Activated naive CD8-positive, alpha-beta T cell treated with anti-CD3 and anti-CD28 coated beads, Interleukin-2, amount 50 U/mL, for 24 hours (primary cell): ENCODE measurements at places on chromosomes 13 and 19.

GRCh38 chr19:359653-359925 lies 15.0 kb upstream of the MIER2 start:
- peaks cover 4% of the 10 kb centered on the region for H3K27me3 ChIP-seq
- no peak overlapping the region for H3K4me3 ChIP-seq
- no peak overlapping the region for H3K27ac ChIP-seq
- DNase-seq, result no peak

- no peak overlapping the region for H3K4me3 ChIP-seq
- H3K27me3 ChIP-seq, result no peaks in the 10 kb centered on the region
- DNase-seq, result no peak
- H3K4me1 ChIP-seq, result no peaks in the 10 kb centered on the region
- no peak overlapping the region for H3K27ac ChIP-seq
Observed at GRCh38 chr13:20395061-20395916, 130.4 kb downstream of the CRYL1 start.

DNA sequence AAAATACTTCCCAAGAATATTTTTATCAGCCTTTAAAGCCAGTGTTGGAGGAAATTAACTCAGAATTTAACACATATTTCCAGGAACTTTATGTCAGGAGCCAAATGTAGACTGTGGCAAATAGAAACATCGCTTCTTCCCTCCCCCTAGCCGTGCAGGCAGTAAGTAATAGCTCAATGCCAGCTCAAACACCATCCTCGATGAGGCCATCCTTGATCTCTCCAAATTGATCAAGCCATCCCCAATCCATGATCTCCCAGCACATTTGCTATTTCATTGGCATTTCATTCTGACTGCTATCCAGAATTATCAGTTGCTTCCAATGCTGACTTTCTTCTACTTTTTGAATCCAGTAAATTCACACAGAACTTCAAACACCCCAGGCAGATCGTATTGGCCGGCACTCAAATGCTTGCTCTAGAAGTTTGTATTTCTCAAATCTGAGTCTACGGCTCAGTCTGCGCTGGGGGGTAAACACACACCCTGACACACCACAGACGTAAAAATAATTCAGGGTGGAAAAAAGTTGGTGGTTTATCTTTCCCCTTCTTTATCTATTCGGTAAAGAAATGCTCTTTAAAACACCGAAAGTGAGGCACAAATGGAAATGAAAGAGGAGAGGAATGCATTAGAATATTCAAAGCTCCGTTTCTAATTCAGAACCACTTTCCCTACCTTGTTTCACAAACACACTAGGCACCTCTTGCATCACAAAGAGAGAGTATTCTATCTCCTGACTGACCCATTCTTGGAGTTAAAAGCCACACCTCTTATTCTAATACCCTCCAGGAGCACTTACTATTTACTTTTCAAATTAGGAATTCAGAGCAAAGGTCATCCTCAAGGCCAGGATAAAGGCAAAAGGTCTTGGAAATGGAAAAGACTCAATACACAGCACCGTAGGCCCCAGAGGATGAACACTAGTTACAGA lies 991 bp downstream of the OBI1 start:
- no peaks in the 10 kb centered on the region for H3K27me3 ChIP-seq
- H3K4me1 ChIP-seq, result peaks cover 41% of the 10 kb centered on the region
- DNase-seq, result no peak
- peaks cover 15% of the 10 kb centered on the region for H3K36me3 ChIP-seq
- H3K27ac ChIP-seq, result peak overlapping the region; percentile 99

DNA sequence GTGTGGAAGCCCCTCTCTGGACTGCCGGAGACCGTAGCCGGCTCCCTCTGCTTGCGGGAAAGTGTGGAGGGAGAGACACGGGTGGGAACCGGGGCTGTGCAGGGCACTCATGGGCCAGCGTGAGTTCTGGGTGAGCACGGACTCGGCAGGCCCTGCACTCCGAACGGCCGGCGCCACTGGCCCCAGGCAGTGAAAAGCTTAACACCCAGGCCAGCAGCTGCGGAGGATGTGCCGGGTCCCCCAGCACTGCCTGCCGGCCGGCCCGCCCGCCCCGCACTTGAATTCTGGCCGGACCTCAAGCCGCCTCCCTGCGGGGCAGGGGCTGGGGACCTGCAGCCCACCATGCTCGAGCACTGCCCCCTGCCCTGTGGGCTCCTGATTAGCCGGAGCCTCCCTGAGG lies 147.0 kb downstream of the FGF9 start:
- no peak overlapping the region for H3K4me3 ChIP-seq
- H3K36me3 ChIP-seq, result no peaks in the 10 kb centered on the region
- no peak overlapping the region for H3K27ac ChIP-seq
- no peaks in the 10 kb centered on the region for H3K4me1 ChIP-seq
- DNase-seq, result no peak

DNA sequence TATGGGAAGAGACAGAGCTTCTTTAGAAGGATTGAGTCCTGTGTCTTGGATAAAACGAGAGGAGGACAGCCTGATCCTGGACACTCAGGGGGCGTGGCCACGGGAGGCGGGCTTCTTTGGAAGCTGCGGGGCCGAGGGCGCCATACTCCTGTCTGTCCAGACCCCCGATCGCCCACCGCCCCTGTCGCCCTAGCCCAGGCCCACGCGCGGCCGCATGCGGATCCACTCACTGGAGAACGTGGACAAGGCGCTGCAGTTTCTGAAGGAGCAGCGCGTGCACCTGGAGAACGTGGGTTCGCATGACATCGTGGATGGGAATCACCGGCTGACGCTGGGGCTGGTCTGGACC lies 23.1 kb downstream of the SPTBN4 start:
- H3K36me3 ChIP-seq, result no peaks in the 10 kb centered on the region
- no peak overlapping the region for H3K27ac ChIP-seq
- no peak for DNase-seq
- H3K27me3 ChIP-seq, result peaks cover 23% of the 10 kb centered on the region
- H3K4me1 ChIP-seq, result peaks cover 6% of the 10 kb centered on the region

GRCh38 chr19:50705422-50706019 lies 14.1 kb downstream of the SHANK1 start:
- no peaks in the 10 kb centered on the region for H3K36me3 ChIP-seq
- peak; percentile 44 for DNase-seq
- no peak overlapping the region for H3K27ac ChIP-seq
- no peak overlapping the region for H3K4me3 ChIP-seq
- H3K4me1 ChIP-seq, result peaks cover 2% of the 10 kb centered on the region

- no peak for DNase-seq
- peaks cover 65% of the 10 kb centered on the region for H3K27me3 ChIP-seq
- H3K36me3 ChIP-seq, result peaks cover 1% of the 10 kb centered on the region
- H3K27ac ChIP-seq, result peak within 1 kb of the TSS; percentile 59
- peaks cover 35% of the 10 kb centered on the region for H3K4me1 ChIP-seq
Observed at GRCh38 chr19:10010247-10010691, at the start of gene COL5A3. COL5A3 (minus strand) TSS chr19:10010504; CDS start chr19:10010385, 119 bp downstream.

GRCh38 chr13:47184321-47184720 lies 287.5 kb upstream of the HTR2A start:
- no peak overlapping the region for H3K27ac ChIP-seq
- no peak for DNase-seq
- H3K4me3 ChIP-seq, result no peak overlapping the region
- H3K27me3 ChIP-seq, result no peaks in the 10 kb centered on the region
- H3K36me3 ChIP-seq, result no peaks in the 10 kb centered on the region
- no peaks in the 10 kb centered on the region for H3K4me1 ChIP-seq

- H3K27me3 ChIP-seq, result no peaks in the 10 kb centered on the region
- peak overlapping the region; percentile 60 for H3K27ac ChIP-seq
- H3K36me3 ChIP-seq, result peaks cover 28% of the 10 kb centered on the region
- no peak overlapping the region for H3K4me3 ChIP-seq
- peaks cover 40% of the 10 kb centered on the region for H3K4me1 ChIP-seq
- DNase-seq, result peak; percentile 17
Observed at GRCh38 chr13:24168392-24168750, 7.9 kb downstream of the SPATA13 start.

DNA sequence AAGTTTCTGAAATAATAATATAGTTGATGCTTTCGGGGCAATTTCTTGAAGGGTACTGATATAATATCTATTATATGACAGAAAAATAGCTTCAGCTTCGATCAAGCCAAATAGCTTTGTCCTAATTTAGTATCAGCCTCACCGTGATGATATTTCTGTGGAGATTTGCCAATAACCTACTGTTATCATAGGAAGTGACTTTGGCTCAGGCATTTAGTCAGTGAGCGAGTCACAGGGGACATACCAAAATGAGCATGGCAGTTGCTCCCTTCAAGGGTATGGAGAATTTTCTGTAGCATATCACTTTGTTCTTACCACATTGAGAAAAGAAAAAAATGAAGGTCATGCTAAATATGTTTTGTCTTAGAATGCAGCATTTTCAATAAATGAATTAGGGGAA lies 767.6 kb upstream of the SLITRK1 start:
- H3K27me3 ChIP-seq, result no peaks in the 10 kb centered on the region
- H3K4me3 ChIP-seq, result no peak overlapping the region
- no peaks in the 10 kb centered on the region for H3K36me3 ChIP-seq
- H3K27ac ChIP-seq, result no peak overlapping the region
- no peaks in the 10 kb centered on the region for H3K4me1 ChIP-seq
- no peak for DNase-seq

- no peaks in the 10 kb centered on the region for H3K27me3 ChIP-seq
- peaks cover 10% of the 10 kb centered on the region for H3K36me3 ChIP-seq
- H3K4me1 ChIP-seq, result no peaks in the 10 kb centered on the region
- DNase-seq, result no peak
Observed at GRCh38 chr19:6227936-6228325, 51.8 kb downstream of the MLLT1 start.

GRCh38 chr13:113851480-113851803 lies 12.4 kb downstream of the GAS6 start:
- no peak overlapping the region for H3K27ac ChIP-seq
- no peak for DNase-seq
- peaks cover 15% of the 10 kb centered on the region for H3K4me1 ChIP-seq
- no peak overlapping the region for H3K4me3 ChIP-seq

DNA sequence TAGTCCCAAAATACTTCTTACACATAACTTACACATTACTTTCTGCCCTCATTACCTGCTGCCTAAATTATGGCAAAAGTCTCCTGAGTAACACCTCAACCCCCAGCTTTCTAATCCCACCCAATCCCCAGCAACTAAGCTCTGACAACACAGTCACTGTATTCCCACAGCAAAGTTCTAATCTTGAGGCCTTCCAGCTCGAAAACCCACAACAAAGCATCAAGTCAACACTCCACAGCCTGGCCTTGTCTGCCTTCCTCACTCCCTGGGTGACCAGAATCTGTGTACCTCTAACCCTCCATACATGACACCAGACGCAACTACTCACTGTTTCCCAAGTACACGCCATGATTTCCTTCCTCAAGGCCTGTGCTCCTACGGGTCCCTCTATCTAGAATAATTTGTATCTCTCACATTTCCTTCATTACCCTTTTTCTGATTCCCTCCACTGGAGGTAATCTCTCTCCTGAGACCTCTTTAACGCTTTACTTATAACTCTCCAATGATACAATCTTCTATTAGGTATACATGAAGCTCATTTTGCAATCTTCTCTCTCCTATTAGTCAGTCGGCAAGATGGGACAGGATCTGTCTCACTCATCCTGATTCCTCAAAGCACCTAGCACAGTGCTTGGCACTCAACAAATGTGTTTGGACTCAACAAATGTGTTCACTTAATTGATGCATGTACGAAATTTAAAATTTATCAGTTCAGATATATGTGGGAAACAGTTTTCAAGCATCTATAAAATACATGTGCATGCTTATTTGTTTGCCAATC lies 87.6 kb upstream of the DOCK9 start:
- no peak overlapping the region for H3K4me3 ChIP-seq
- H3K36me3 ChIP-seq, result peaks cover 9% of the 10 kb centered on the region
- H3K27me3 ChIP-seq, result no peaks in the 10 kb centered on the region
- no peak for DNase-seq

DNA sequence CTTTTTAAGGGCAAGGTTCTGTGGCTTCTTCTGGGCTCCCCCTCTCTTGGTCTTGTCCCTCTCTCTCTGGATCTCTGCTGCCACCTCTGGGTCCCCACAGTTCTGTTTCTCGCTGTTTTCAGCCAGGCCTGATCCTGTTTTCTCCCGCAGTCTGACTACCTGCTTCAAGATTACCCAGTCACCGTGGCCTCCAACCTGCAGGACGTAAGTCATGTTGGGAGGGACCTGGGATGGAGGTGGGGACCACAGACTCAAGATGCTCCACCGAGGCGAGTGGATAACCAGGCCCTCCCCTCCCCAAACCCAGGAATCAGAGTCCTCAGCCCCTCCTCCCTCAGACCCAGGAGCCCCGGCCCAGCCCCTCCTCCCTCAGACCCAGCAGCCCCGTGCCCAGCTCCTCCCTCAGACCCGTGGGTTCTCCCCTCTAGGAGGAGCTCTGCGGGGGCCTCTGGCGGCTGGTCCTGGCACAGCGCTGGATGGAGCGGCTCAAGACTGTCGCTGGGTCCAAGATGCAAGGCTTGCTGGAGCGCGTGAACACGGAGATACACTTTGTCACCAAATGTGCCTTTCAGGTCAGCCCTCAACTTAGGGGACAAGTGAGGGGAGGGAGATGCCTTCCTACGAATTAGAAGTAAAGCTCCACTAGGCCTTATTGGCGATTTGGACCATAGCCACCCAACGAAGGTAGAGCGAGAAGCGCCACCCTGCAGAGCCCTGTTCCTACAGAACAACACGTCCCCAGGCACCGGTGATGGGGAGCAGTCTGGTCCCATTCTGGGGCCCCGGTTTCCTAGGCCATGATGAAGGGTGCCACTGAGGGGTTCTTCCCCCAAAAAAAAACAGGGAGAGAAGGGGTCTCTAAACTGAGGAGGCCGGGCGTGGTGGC lies 2.2 kb downstream of the FLT3LG start:
- peaks cover 4% of the 10 kb centered on the region for H3K36me3 ChIP-seq
- peak overlapping the region; percentile 88 for H3K27ac ChIP-seq
- peak; percentile 85 for DNase-seq
- H3K27me3 ChIP-seq, result no peaks in the 10 kb centered on the region
- H3K4me1 ChIP-seq, result peaks cover 43% of the 10 kb centered on the region

- H3K4me3 ChIP-seq, result no peak overlapping the region
- H3K36me3 ChIP-seq, result no peaks in the 10 kb centered on the region
- H3K27ac ChIP-seq, result no peak overlapping the region
Observed at GRCh38 chr13:89943139-89943538, 1404.3 kb upstream of the MIR17HG start.

DNA sequence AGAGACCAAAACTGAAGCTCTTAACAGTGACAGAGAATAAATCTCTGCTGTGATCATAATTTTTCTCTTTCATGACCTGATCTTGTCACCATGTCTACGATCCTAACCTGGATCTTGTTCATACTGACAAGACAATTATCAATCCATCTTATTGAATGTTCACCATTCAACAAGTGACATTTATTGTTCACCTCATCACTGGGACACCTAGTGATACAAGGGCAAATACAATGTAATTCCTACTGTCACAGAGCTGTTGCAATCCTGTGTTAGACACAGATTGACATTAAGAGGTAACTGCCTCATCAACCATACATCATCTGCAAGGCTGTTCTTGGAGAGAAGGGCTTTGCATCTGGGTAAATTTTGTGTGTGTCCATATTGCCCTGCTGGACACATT lies 942.4 kb upstream of the PRR20A start:
- no peaks in the 10 kb centered on the region for H3K27me3 ChIP-seq
- no peaks in the 10 kb centered on the region for H3K4me1 ChIP-seq
- H3K36me3 ChIP-seq, result no peaks in the 10 kb centered on the region
- DNase-seq, result no peak

- no peaks in the 10 kb centered on the region for H3K27me3 ChIP-seq
- H3K27ac ChIP-seq, result peak overlapping the region; percentile 89
- DNase-seq, result no peak
- peaks cover 23% of the 10 kb centered on the region for H3K4me1 ChIP-seq
Observed at GRCh38 chr19:7069904-7070226, 362 bp downstream of the ZNF557 start.

GRCh38 chr13:33999811-34000605 lies 182.1 kb downstream of the RFC3 start:
- no peaks in the 10 kb centered on the region for H3K27me3 ChIP-seq
- H3K4me1 ChIP-seq, result no peaks in the 10 kb centered on the region
- H3K36me3 ChIP-seq, result no peaks in the 10 kb centered on the region
- no peak overlapping the region for H3K27ac ChIP-seq
- H3K4me3 ChIP-seq, result no peak overlapping the region
